ENCODE measurements at places on chromosomes 13 and 19. TPM values are rescaled to one million over a fixed set of nuclear protein-coding genes. Genes with fewer than 3 reads are reported as not detected.

DNA sequence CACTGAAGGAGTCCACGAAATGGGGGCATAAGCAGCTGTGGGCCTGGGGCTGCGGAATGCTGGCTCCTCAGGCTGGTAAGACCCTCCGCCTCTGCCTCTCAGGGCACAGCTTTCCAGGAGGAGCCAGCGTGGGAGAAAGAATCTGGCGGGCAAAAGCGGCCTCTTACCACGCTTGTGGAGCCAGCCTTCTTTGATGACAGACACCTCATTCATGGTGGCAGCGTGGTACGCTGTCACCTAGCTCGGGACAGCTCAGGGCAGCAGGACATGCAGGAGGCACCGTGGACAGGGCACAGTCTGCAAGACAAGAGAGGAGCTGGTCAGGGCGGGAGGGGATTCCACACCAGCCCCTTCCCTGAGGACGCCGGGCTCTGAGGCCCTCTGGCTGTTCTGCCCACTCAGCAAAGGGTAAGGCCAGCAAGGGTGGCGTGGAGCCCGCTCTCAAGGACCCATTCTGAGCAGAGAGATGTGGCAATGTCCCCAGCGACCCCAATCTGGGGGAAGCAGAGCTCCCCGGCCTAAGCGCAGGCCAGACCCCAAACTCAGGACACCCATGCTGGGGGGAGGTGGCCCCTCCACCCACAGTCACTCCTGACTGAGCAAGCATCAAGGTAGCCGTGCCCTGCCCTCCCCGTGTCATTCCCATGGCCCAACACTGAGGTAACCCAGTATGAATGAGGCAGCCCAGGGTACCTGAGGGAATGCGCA is 19.9 kb downstream of the AKT2 start:
- no peak for DNase-seq

DNA sequence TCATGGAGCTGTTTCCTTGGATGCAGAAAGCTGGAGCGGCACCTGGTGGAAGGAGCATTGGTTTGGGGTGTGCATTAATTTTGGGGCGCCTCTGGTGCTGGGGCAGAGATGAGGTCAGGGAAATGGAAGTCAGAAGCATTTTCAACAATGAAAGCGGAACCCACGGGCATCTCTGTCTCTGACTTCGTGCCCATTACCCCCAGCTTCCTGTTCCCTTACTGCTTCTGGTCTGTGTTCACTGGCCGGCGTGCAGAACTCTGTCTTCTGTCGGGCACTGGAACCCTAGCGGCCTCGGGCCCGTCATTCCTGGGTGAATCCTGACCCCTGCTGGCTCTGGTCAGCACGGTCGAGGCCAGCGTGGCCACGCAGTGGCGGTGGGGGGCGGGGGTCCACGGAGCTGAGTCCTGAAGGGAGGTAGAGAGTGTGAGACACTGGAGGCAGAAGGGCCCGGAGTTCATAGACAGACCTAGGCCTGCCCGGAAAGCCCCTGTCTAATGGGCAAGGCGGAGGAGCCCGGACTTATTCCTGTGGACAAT is 7.9 kb upstream of the LINGO3 start:
- no peak for DNase-seq

- DNase-seq, result no peak
Measured at GRCh38 chr13:100128838-100129237, 39.9 kb downstream of the PCCA start.

DNA sequence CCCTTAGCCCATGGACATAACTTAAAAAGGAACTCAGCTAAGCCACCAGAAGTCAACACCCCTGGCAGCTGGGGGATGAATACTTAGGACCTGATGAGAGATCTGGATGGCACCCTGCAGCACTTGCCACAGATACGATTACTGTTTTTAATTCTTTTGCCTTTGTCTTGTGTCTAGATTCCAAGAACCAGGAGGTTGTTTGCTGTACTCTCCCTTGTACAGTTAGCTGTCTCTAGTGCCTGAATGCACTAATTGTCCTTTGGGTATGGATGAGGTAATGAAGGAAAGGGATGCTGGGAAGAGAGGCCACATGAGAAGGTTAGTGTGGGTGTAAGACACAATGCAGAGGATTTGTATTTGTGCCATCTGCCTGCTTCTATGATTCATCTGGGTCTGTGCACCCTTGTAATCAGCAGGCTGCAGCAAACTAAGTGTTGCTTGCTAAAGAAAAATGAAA is 385.8 kb downstream of the KCNRG start:
- no peak for DNase-seq

GRCh38 chr19:17335575-17335974 is 920 bp upstream of the ANO8 start:
- no peak for DNase-seq

DNA sequence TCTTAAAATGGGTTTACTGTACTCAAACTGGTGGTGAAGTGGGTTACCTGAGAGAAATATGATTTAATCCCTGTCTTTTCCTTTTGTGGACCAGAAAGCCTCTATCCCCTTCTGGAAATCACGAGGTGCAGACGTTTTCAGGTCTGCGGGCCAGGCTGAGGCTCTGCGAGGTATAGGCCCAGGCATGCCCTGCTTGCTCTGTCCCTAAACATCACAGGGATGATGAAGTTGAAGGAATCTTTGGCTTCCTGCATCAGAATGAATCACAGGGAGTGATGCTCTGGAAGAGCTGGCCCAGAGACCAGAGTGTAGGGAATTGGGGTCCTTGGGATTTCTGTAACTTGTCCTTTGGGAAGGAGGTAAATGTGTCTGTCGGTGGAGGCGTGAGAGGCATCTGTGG is 18.4 kb upstream of the CHST8 start:
- DNase-seq, result no peak

The ZNF681 gene
- total RNA-seq, result 1.3 TPM

Measured in pancreas (tissue), 10 donors.